ENCODE measurements at places on chromosomes 5 and 9. TPM values are rescaled to one million over a fixed set of nuclear protein-coding genes. Genes with fewer than 3 reads are reported as not detected.

The TMEM232 gene
- total RNA-seq = 2.0 TPM

The NUP155 gene
- 30.9 TPM for total RNA-seq

The DCAF12 gene
- total RNA-seq = 29.6 TPM

The PHF24 gene
- total RNA-seq = 0.33 TPM

The SMIM33 gene
- not detected for total RNA-seq

The SPATA31E1 gene
- total RNA-seq = not detected

GRCh38 chr5:124524552-124525232, 221.7 kb downstream of the ZNF608 start:
- no peaks in the 10 kb centered on the region for H3K27me3 ChIP-seq
- H3K36me3 ChIP-seq = no peaks in the 10 kb centered on the region
- no peak overlapping the region for H3K27ac ChIP-seq
- DNase-seq = no peak
- H3K4me1 ChIP-seq = no peaks in the 10 kb centered on the region

DNA sequence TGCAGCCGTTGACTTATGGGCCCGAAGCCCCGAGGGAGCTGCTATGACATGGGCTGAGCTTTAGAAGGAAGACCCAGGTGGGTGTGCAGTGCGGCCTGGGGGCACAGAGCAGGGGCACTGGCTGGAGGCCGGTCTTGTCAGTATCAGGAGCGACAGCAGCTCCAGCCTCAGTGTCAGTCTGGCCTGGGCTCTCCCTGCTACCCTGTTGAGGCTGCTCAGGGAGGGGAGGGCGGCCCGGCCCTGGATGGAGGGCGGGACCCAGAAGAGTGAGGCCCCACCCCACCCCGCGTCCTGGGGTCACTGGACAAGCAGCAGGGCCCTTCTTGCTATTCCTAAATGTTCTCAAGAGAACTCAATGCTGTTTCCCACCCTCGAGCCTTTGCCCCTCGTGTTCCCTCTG, 18.0 kb downstream of the GFI1B start:
- no peak overlapping the region for H3K27ac ChIP-seq
- peaks cover 7% of the 10 kb centered on the region for H3K27me3 ChIP-seq
- H3K4me3 ChIP-seq = no peak overlapping the region
- no peaks in the 10 kb centered on the region for H3K36me3 ChIP-seq

DNA sequence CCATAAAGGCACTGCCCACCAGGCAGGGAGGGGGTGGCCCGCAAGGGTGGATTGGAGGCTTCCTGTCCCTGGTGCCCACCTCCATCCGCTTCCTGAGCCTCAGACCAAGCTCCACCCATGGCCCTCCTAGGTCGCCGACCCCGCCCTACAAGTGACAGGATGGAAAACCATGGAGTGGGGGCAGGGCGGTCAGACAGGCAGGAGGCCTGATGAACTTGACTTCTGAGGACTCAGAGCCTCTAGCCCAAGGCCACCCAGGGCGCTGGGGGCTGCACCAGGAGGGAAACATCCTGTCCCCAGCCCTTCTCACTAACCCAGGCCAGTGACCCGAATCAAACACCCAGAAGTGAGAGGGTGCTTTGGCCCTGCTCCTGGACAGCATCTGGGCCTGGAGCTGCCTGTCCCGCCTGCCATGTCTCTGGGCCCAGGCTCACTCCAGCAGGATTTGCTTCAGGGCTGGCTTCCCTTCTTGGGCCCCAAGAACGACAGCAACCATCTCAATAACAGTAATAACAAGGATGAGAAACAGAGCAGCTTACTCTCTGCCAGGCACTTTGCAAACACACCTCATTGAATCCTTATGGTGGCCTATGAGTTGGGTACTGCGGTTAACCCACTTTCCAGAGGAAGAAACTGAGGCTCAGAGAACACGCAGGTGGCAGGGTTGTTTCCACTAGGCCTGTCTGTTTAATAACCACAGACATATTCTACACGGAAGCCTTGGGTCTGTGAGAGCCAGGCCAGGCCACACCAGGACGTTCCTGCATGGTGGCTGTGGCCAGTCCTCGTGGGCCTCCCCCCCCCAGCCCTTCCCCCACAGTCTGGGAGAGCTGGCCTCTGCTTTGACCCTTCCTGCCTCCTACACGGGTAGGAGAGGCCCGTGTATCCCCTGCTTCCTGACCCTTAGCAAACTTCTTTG, 4.4 kb upstream of the ST6GALNAC6 start:
- H3K27me3 ChIP-seq = no peaks in the 10 kb centered on the region
- H3K36me3 ChIP-seq = no peaks in the 10 kb centered on the region
- H3K4me1 ChIP-seq = peaks cover 30% of the 10 kb centered on the region
- DNase-seq = no peak

DNA sequence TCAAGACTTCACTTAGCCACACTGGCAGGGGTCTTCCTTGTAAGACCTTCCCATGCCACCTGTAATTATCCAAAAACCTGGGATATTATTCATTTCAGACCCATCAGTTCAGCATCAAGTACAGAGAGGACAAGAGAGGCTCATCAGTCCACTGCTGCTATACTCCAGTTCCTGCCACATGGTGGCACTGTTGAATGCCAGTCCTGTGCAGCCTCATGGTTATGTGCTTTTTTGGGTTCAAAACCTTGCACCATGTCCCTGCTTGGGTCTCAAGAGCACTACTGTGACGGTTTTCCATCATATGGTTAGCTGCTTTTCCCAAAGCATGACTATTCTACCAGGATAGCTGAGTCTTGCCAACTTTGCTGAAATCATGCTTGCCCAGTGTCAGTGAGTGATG, 8.5 kb downstream of the PTGS1 start:
- peaks cover 8% of the 10 kb centered on the region for H3K4me1 ChIP-seq
- no peak for DNase-seq
- no peak overlapping the region for H3K27ac ChIP-seq
- no peak overlapping the region for H3K4me3 ChIP-seq
- no peaks in the 10 kb centered on the region for H3K27me3 ChIP-seq

- DNase-seq = no peak
- no peak overlapping the region for H3K27ac ChIP-seq
- H3K27me3 ChIP-seq = no peaks in the 10 kb centered on the region
- H3K4me3 ChIP-seq = no peak overlapping the region
Measured at GRCh38 chr5:107597247-107597646, 73.5 kb downstream of the EFNA5 start.

DNA sequence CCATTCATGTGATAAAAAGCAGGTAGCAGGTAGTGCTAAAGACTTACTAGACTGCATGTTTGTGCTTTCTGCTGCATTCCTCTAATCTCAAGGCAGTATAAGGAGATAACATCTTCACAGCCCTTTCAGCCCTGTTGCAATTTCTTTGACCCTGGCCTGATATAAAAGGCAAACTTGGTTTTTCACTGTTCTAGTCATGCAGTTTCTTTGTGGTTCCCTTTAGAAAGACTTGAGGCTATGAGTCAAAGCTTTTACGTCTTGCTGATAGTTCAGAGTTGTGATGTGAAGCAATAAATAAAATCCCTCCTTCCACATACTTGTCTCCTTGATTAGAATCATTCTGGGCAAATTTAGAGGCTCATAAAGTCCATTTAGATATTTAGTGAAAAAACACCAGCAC, 88.6 kb upstream of the CDKN2B start:
- H3K27ac ChIP-seq = no peak overlapping the region
- H3K4me3 ChIP-seq = no peak overlapping the region
- H3K4me1 ChIP-seq = no peaks in the 10 kb centered on the region
- no peaks in the 10 kb centered on the region for H3K36me3 ChIP-seq
- no peaks in the 10 kb centered on the region for H3K27me3 ChIP-seq

GRCh38 chr5:34715711-34716110, 59.6 kb downstream of the RAI14 start:
- DNase-seq = no peak
- H3K4me1 ChIP-seq = no peaks in the 10 kb centered on the region
- no peak overlapping the region for H3K27ac ChIP-seq
- H3K27me3 ChIP-seq = no peaks in the 10 kb centered on the region

GRCh38 chr9:35852267-35852815, 17.9 kb downstream of the OR13J1 start:
- H3K4me3 ChIP-seq = no peak overlapping the region
- no peaks in the 10 kb centered on the region for H3K4me1 ChIP-seq
- no peaks in the 10 kb centered on the region for H3K27me3 ChIP-seq
- no peaks in the 10 kb centered on the region for H3K36me3 ChIP-seq

- peak overlapping the region; percentile 61 for H3K27ac ChIP-seq
- no peaks in the 10 kb centered on the region for H3K36me3 ChIP-seq
- DNase-seq = no peak
- peaks cover 2% of the 10 kb centered on the region for H3K4me1 ChIP-seq
- H3K27me3 ChIP-seq = no peaks in the 10 kb centered on the region
- H3K4me3 ChIP-seq = no peak overlapping the region
Measured at GRCh38 chr9:127796225-127796813, 6.4 kb upstream of the FPGS start.

DNA sequence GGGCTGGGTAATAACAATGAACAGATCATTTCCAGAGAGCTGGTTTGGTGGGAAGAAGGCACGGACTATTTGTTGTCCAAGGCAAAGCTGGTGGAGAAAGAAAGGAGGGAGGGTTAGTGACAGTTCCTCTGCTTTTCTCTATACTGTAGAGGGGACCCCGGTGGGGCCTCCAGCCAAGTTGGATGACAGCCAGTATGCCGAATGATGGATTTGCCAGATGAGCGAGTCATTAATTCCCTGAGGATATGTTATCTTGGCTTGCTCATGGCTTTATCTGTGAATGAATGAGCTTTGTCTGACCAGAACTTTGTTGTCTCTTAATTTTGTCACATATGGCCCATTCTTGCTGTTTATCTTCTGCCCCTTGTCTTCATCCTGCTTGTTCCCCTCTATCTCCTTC, 158.6 kb upstream of the GLRA1 start:
- no peak overlapping the region for H3K4me3 ChIP-seq
- no peak overlapping the region for H3K27ac ChIP-seq
- no peak for DNase-seq
- no peaks in the 10 kb centered on the region for H3K4me1 ChIP-seq

- H3K27me3 ChIP-seq = no peaks in the 10 kb centered on the region
- no peaks in the 10 kb centered on the region for H3K4me1 ChIP-seq
- H3K4me3 ChIP-seq = no peak overlapping the region
Measured at GRCh38 chr5:157533011-157533481, 42.5 kb downstream of the ADAM19 start.

DNA sequence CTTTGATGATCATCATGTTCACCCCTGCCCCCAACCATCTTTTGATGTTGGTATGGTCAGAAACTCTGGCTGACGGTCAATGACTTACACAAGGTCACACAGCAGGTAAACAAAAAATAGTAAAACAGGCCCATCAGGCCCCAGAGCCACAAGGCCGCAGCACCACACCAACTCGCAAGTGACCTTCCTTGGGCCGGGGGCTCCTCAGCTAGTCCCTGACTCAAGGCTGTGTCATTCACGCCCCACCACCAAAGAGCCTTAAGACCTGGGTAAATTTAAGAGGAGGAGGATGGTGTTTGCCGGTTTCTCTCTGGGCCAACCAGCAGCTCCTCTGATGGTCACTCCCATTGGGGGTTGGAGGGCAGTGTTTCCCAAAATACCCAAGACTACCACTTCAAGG, 55.8 kb downstream of the PSMB7 start:
- no peak overlapping the region for H3K4me3 ChIP-seq
- DNase-seq = no peak
- no peak overlapping the region for H3K27ac ChIP-seq
- no peaks in the 10 kb centered on the region for H3K27me3 ChIP-seq
- no peaks in the 10 kb centered on the region for H3K36me3 ChIP-seq
- H3K4me1 ChIP-seq = no peaks in the 10 kb centered on the region

- DNase-seq = no peak
- no peak overlapping the region for H3K4me3 ChIP-seq
- no peaks in the 10 kb centered on the region for H3K4me1 ChIP-seq
- H3K27ac ChIP-seq = no peak overlapping the region
Measured at GRCh38 chr5:145846081-145846480, 10.9 kb upstream of the PRELID2 start.

GRCh38 chr9:93457006-93457405, 3.6 kb upstream of the FAM120AOS start:
- H3K4me3 ChIP-seq = no peak overlapping the region
- no peaks in the 10 kb centered on the region for H3K36me3 ChIP-seq
- H3K27ac ChIP-seq = no peak overlapping the region
- DNase-seq = no peak

Measured in breast epithelium (tissue), 4 donors.